ENCODE measurements at places on chromosomes 5 and 9. TPM values are rescaled to one million over a fixed set of nuclear protein-coding genes. Genes with fewer than 3 reads are reported as not detected.

DNA sequence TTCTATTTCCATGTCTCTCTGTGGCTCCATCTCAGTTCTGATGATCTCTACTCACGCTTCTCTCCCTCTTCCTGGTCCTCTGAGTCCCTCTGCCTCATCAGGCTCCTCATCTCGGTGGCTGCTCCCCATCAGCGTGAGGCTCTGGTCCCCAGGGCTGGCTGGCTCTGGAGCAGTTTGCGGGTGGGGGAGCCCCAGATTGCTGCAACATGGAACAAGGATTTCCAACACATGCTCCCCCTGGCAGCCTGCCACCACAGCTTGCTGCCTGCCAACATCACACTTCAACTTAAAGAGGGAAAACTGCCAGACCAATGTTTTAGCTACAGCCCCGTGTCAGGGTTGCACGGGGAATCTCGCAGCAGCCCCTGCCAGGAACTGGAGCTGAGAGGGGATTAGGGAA lies 77.2 kb upstream of the NEK6 start:
- no peaks in the 10 kb centered on the region for H3K4me1 ChIP-seq
- no peak overlapping the region for H3K4me3 ChIP-seq
- H3K27ac ChIP-seq = no peak overlapping the region

TAF11L10 gene
- not detected for total RNA-seq

GRCh38 chr9:111928359-111928720 lies 31.7 kb downstream of the UGCG start:
- no peaks in the 10 kb centered on the region for H3K27me3 ChIP-seq
- no peak for ATAC-seq
- H3K27ac ChIP-seq = no peak overlapping the region

C5orf34 gene
- total RNA-seq = 0.62 TPM

GRCh38 chr5:106873568-106873967 lies 797.2 kb downstream of the EFNA5 start:
- no peak overlapping the region for H3K27ac ChIP-seq
- H3K27me3 ChIP-seq = no peaks in the 10 kb centered on the region
- H3K36me3 ChIP-seq = no peaks in the 10 kb centered on the region
- no peaks in the 10 kb centered on the region for H3K4me1 ChIP-seq

GRCh38 chr5:123814801-123815470 lies 303.0 kb downstream of the CSNK1G3 start:
- H3K36me3 ChIP-seq = no peaks in the 10 kb centered on the region
- peaks cover 29% of the 10 kb centered on the region for H3K4me1 ChIP-seq
- ATAC-seq = no peak
- no peak overlapping the region for H3K4me3 ChIP-seq

DNA sequence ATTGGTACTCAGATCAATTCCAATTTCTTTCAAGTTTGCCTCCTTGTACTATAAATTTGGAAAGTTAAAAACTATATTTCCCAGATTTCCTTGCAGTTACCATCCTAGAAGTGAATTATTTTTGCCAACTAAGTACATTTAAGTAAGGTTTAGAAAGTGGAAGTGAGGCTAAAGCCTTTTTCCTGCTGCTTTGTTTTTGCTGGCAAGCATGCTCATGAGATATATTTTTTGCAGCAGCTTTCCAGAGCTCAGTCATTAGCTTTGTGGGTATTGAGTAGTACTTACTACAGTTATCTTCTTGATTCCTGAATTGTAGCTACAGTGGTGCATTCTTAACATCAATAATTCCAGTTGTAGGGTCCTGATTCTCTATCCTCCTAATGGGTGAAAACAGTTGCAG lies 3.5 kb upstream of the BTF3 start:
- H3K36me3 ChIP-seq = no peaks in the 10 kb centered on the region
- H3K4me1 ChIP-seq = peaks cover 2% of the 10 kb centered on the region
- no peak overlapping the region for H3K27ac ChIP-seq
- no peak for ATAC-seq

DNA sequence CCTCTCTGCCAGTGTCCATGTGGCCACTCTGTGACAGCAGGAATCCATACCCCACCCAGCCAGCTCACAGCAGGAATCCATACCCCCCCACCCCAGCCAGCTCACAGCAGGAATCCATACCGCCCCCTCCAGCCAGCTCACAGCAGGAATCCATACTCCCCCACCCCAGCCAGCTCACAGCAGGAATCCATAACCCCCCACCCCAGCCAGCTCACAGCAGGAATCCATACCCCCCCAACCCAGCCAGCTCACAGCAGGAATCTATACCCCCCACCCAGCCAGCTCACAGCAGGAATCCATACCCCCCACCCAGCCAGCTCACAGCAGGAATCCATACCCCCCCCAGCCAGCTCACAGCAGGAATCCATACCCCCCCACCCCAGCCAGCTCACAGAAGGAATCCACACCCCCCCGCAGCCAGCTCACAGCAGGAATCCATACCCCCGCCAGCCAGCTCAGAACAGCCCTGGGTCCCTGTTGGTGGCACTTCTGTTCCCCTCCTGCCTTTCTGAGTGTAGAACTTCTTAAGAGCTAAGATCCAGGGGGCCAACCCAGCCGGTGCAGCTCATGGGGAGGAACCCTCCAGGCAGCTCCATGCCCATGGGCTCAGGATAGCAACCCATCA lies 8.4 kb upstream of the RXRA start:
- no peaks in the 10 kb centered on the region for H3K27me3 ChIP-seq
- no peak overlapping the region for H3K4me3 ChIP-seq
- no peak for ATAC-seq
- H3K36me3 ChIP-seq = no peaks in the 10 kb centered on the region
- H3K4me1 ChIP-seq = peaks cover 12% of the 10 kb centered on the region
- H3K27ac ChIP-seq = no peak overlapping the region

OBP2B gene
- not detected for total RNA-seq

GRCh38 chr5:117107859-117108258 lies 533.2 kb upstream of the SEMA6A start:
- H3K27ac ChIP-seq = no peak overlapping the region
- H3K4me3 ChIP-seq = no peak overlapping the region
- no peaks in the 10 kb centered on the region for H3K4me1 ChIP-seq
- no peak for ATAC-seq
- H3K27me3 ChIP-seq = no peaks in the 10 kb centered on the region

IL5 gene
- not detected for total RNA-seq

- H3K4me1 ChIP-seq = no peaks in the 10 kb centered on the region
- H3K27me3 ChIP-seq = no peaks in the 10 kb centered on the region
- no peak for ATAC-seq
- no peaks in the 10 kb centered on the region for H3K36me3 ChIP-seq
These were observed 10.0 kb upstream of the CACFD1 start for GRCh38 chr9:133449760-133450159.

AMBP gene
- total RNA-seq = not detected

SV2C gene
- 0.67 TPM for total RNA-seq

GRCh38 chr5:137332296-137332695 lies 166.8 kb downstream of the SPOCK1 start:
- no peaks in the 10 kb centered on the region for H3K36me3 ChIP-seq
- no peaks in the 10 kb centered on the region for H3K4me1 ChIP-seq
- H3K27ac ChIP-seq = no peak overlapping the region
- no peaks in the 10 kb centered on the region for H3K27me3 ChIP-seq

ODF2 gene
- 27.2 TPM for total RNA-seq

TRUB2 gene
- total RNA-seq = 5.1 TPM

SPIN1 gene
- total RNA-seq = 99.2 TPM

GRCh38 chr5:107092695-107093094 lies 578.0 kb downstream of the EFNA5 start:
- no peak overlapping the region for H3K27ac ChIP-seq
- no peaks in the 10 kb centered on the region for H3K36me3 ChIP-seq
- H3K27me3 ChIP-seq = no peaks in the 10 kb centered on the region
- ATAC-seq = no peak
- peaks cover 12% of the 10 kb centered on the region for H3K4me1 ChIP-seq
- H3K4me3 ChIP-seq = no peak overlapping the region

GRCh38 chr5:18397371-18397770 lies 763.1 kb downstream of the TAF11L14 start:
- no peak overlapping the region for H3K27ac ChIP-seq
- no peaks in the 10 kb centered on the region for H3K4me1 ChIP-seq
- H3K27me3 ChIP-seq = no peaks in the 10 kb centered on the region
- H3K36me3 ChIP-seq = no peaks in the 10 kb centered on the region
- ATAC-seq = no peak
- H3K4me3 ChIP-seq = no peak overlapping the region

ST6GALNAC4 gene
- 49.7 TPM for total RNA-seq

GRCh38 chr5:149162401-149163084 lies 21.2 kb downstream of the ABLIM3 start:
- peaks cover 4% of the 10 kb centered on the region for H3K4me1 ChIP-seq
- no peak for ATAC-seq
- no peak overlapping the region for H3K27ac ChIP-seq
- H3K27me3 ChIP-seq = no peaks in the 10 kb centered on the region
- H3K36me3 ChIP-seq = no peaks in the 10 kb centered on the region

TMED7 gene
- total RNA-seq = 100 TPM

- no peak overlapping the region for H3K4me3 ChIP-seq
- H3K4me1 ChIP-seq = peaks cover 19% of the 10 kb centered on the region
- no peak overlapping the region for H3K27ac ChIP-seq
- H3K27me3 ChIP-seq = no peaks in the 10 kb centered on the region
These were observed 33.5 kb upstream of the ADAM19 start for GRCh38 chr5:157608972-157609565.

BRINP1 gene
- total RNA-seq = not detected

IFNK gene
- not detected for total RNA-seq

SPTAN1 gene
- total RNA-seq = 223 TPM

SLCO6A1 gene
- not detected for total RNA-seq

DNA sequence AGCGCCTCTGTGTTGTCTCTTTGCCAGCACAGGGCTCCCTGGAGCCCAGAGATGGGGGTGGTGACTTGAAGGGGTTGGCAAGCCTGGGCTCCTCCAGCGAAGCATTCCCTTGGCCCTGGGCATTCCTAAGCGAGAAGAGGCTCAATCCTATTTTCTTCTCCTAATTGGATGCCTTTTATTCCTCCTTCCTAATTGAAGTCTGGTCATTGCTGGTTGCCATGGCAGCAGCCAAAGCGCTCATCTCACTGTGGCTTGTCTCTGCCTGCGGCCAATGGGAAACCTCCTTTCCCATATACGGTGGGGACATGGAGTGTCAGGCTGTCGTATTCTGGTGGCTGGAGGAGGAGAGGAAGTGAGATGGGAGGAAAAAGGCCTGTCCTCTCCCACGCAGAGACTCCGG lies 52.3 kb upstream of the RARS1 start:
- ATAC-seq = no peak
- H3K27ac ChIP-seq = no peak overlapping the region
- no peaks in the 10 kb centered on the region for H3K27me3 ChIP-seq
- no peaks in the 10 kb centered on the region for H3K36me3 ChIP-seq
- no peaks in the 10 kb centered on the region for H3K4me1 ChIP-seq
- H3K4me3 ChIP-seq = no peak overlapping the region

- H3K27me3 ChIP-seq = no peaks in the 10 kb centered on the region
- no peaks in the 10 kb centered on the region for H3K36me3 ChIP-seq
- H3K4me3 ChIP-seq = no peak overlapping the region
- H3K27ac ChIP-seq = no peak overlapping the region
- no peak for ATAC-seq
These were observed 255.9 kb downstream of the FAM114A2 start for GRCh38 chr5:153782589-153783361.

DNA sequence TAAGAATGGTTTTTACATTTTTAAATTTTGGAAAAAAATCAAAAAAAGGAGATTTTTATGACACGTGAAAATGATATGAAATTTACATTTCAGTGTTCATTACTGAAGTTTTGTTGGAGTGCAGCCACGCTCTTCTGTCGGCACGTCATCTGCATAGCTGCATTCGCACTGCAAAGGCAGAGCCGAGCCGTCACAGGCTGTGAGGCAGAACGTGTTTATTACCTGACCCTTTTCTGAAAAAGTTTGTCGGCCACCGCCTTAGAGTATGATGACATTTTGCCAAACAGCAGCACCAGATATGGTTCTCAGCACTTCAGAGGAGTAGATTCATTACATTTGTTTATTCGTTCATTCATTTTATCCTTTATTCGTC lies 24.1 kb downstream of the HRH2 start:
- ATAC-seq = no peak
- peaks cover 21% of the 10 kb centered on the region for H3K4me1 ChIP-seq
- peaks cover 25% of the 10 kb centered on the region for H3K27me3 ChIP-seq
- H3K36me3 ChIP-seq = no peaks in the 10 kb centered on the region

DNA sequence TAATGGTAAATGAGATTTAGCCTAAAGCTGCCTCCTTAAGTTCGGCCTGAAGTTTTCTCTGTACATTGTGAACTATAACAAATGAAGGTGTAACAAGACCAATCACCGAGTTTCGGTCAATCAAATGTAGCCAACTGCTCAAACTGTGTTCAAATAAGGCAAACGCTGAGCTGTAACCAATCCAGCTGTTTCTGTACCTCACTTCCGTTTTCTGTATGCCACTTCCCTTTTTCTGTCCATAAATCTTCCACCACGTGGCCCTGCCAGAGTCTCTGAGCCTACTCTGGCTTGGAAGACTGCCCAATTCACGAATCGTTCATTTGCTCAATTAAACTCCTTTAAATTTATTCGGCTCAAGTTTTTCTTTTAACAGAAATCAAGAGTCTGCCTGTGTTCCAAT lies 193.5 kb upstream of the KLF9 start:
- no peaks in the 10 kb centered on the region for H3K27me3 ChIP-seq
- ATAC-seq = no peak
- H3K36me3 ChIP-seq = no peaks in the 10 kb centered on the region
- no peak overlapping the region for H3K27ac ChIP-seq

- ATAC-seq = peak; percentile 76
- peak overlapping the region; percentile 91 for H3K4me3 ChIP-seq
- H3K4me1 ChIP-seq = no peaks in the 10 kb centered on the region
- peak overlapping the region; percentile 22 for H3K27ac ChIP-seq
- H3K27me3 ChIP-seq = no peaks in the 10 kb centered on the region
- no peaks in the 10 kb centered on the region for H3K36me3 ChIP-seq
These were observed 52.0 kb upstream of the TJP2 start for GRCh38 chr9:69122082-69122548.

DNA sequence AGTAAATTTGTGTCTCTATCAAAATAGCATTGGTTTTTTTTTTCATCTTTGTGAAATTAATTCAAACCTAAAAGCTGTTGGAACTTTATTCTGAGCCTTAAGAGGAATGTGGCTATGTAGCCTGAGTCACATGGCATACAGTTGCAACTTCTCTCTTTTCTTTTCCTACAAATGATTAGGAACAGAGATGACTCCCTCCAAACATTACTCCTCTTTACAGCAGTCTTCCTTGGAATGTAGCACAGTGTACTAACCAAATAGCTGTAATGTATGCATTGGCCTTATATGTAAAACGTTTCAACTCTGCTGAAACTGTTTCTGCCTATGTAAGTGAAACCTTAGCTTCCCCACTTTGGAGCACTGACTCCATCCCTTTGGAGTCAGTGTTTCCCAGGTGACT lies 100.9 kb upstream of the MAP1B start:
- no peak for ATAC-seq
- H3K4me1 ChIP-seq = no peaks in the 10 kb centered on the region
- no peaks in the 10 kb centered on the region for H3K27me3 ChIP-seq

- no peaks in the 10 kb centered on the region for H3K4me1 ChIP-seq
- H3K4me3 ChIP-seq = no peak overlapping the region
- H3K36me3 ChIP-seq = no peaks in the 10 kb centered on the region
These were observed 32.2 kb upstream of the TJP2 start for GRCh38 chr9:69141851-69142250.

NME5 gene
- total RNA-seq = 1.3 TPM
